ENCODE measurements at places on chromosomes 3 and 15.

DNA sequence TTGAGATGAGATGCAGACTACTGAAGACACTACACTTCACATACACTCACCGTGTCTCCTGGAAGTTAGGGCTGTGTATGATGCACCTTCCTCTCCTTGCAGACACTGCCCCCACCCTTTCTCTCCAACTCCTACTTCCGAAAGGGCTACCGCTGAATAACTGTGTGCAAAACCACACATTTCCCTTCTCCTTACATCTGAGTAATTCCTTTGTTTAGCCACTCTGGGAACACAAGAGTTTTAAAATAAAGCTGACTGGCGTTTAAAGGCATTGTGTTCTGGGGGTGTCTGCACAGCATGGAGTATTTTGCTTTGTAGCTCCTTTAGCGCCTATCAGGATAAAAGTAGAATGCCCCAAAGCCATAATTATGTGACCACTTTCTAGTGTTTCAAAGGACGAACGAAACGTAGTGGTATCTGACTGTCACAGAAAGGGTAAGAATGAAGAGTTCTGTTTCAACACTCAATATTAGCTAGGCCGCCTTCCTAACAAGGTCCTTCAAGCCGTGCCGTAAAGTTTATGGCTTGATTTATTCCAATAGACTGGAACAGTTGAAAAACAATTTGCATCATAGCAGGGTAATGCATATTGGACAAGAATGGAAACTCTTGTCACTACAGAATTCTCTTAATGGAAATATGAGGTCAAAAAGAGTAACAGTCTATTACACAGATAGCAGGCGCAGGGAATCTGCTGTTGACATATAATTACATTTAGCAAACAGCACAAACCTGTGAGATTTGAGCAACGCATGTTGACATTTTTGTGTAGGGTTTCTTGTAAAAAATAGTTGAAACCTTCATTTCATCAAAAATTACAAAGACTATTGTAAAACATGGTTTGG is 619.9 kb downstream of the FOXP1 start:
- DNase-seq: no peak

GRCh38 chr15:101578443-101578894 is 73.7 kb downstream of the TM2D3 start:
- peak; percentile 49 for DNase-seq

DNA sequence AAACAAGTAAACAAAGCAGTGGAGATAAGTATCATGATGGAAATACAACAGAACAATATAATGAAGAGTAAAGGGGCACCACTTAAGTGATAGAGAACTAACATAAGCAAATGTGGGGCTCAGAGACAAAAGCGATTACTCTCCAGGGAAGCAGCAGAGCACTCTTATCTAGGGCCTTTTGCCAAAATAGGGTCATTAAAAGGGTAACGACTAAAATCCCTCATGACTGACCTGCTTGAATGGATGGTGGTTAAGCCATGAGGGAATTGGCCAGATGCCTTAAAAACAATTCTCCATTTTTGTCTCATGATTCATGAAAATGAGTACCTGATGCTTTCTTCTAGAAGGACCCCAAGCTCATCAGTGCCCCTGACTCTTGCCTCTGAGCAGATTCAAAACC is 3.2 kb upstream of the SLC7A14 start:
- no peak for DNase-seq

DNA sequence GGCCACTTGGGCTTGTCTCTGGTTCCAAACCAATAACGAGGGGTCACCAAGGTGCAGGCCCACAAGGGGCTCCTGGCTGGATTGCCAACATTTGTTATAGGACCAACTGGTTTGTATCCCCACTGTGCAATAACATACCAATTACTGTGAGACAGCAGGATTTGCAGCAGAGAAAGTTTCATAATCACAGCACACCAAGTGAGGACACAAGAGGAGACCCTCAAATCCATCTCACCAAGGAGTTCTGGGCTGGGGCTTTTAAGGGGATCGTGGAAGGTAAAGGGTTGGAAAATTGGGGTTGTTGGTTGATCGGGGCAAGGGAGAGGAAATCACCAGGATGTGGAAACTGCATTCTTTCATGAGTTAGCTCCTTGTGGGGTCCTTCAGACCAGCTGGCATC is 29.7 kb upstream of the LHFPL4 start:
- DNase-seq: no peak

DNA sequence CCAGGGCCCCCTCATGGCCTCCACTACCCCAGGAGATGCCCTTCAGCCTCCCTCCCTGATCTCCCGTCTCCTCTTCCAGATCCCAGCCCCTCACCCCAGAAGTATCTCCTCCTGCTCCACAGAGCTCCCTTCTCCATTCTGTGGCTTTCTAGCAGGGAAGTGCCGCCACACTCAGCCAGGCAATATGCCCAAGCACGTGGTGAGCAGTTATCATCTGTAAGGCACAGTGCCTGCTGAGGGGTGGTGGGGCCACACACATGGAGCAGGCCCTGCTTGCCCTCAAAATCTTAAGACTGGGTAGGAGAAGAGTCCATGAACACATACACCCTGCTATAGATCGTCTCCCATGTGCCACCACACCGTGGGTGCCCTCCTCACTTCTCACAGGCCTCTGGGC is 2.4 kb upstream of the PHGR1 start:
- no peak for DNase-seq

GRCh38 chr15:89409184-89410038 is 74.8 kb upstream of the POLG start:
- DNase-seq: no peak

DNA sequence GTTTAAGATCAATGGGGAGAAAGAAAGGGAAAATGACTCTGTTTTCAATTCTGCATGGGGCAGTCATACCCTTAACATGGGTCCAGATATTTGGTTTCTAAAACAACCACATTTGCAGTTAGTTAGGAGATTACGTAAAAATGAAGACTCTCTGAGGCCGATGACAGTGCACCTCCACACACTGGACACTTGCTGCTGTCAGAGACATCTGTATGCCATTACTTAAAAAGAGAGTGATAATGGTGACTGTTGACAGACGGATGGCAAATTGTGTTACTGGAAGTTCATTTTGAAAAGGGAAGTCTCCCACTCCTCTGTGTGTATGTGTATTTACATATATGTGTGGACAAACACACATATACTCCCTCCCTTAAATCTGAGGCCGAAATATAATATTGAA is 304.5 kb upstream of the SEMA6D start:
- no peak for DNase-seq

DNA sequence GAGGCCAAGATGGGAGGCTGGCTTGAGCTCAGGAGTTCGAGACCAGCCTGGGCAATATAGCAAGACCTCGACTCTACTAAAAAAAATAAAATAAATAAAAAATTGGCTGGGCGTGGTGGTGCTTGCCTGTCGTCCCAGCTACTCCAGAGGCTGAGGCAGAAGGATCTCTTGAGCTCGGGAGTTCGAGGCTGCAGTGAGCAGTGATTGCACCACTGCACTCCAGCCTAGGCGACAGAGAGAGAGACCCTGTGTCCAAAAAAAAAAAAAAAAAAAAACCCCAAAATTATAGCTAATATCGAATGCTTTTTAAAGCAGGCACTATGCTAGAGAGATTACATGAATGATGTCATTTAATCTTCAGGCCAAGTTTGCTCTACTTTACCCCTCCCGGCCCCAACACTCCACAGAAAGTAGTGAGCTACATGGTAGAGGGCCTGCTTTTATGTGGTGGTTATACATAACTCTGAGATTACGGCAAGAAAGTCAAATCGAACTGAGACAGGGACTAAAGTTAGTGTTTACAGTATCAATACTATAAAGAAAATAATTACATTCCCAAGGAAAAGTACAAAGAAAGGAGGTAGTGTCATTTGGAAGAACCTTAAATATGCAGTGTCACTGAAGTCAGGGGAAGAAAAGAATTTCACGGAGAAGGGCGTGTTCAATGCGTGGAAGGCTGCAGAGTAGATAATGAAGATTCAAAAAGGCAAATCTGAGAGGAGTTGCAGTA is 1.1 kb downstream of the ADPGK start:
- DNase-seq: no peak

- no peak for DNase-seq
Observed at GRCh38 chr3:194714564-194714963, 28.9 kb downstream of the FAM43A start.

GRCh38 chr15:26103002-26103404 is 239.9 kb upstream of the ATP10A start:
- no peak for DNase-seq

- DNase-seq: no peak
Observed at GRCh38 chr3:98734306-98734705, 28.8 kb upstream of the ST3GAL6 start.

GRCh38 chr3:158725348-158726011 is 6.8 kb downstream of the RARRES1 start:
- DNase-seq: no peak
